Progenitor cell of endocrine pancreas (in vitro differentiated cells): ENCODE measurements at places on chromosomes 7 and 10. TPM values are rescaled to one million over a fixed set of nuclear protein-coding genes. Genes with fewer than 3 reads are reported as not detected.
A peak's percentile ranks its signal among the peaks of the same experiment; 100 is the strongest.

DNA sequence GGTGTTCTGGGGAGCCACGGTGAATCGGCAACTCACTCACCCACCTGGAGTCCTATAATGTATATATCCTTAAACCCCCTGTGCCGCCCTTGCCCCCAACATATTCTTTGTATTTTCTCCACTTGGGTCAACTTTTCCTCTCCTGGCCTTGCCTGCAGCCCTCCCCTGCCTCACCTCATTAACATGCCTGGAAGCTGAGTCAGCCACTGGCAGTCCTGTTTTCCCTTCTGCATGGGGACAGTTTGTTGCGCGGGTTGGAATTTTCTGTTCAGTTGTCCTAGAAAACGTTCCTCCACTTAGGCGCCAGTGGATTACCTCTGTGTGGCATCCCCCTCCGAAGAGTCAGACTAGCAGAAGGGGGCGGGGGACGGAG, 97.4 kb downstream of the C10orf105 start:
- H3K36me3 ChIP-seq = no peaks in the 10 kb centered on the region
- peak overlapping the region; percentile 0 for H3K4me3 ChIP-seq
- peaks cover 31% of the 10 kb centered on the region for H3K27me3 ChIP-seq
- H3K27ac ChIP-seq = peak overlapping the region; percentile 35
- peaks cover 25% of the 10 kb centered on the region for H3K4me1 ChIP-seq

GRCh38 chr10:88178758-88179157, 315.3 kb downstream of the PTEN start:
- no peak overlapping the region for H3K4me3 ChIP-seq
- no peaks in the 10 kb centered on the region for H3K36me3 ChIP-seq
- no peak overlapping the region for H3K27ac ChIP-seq
- no peak for DNase-seq

DNA sequence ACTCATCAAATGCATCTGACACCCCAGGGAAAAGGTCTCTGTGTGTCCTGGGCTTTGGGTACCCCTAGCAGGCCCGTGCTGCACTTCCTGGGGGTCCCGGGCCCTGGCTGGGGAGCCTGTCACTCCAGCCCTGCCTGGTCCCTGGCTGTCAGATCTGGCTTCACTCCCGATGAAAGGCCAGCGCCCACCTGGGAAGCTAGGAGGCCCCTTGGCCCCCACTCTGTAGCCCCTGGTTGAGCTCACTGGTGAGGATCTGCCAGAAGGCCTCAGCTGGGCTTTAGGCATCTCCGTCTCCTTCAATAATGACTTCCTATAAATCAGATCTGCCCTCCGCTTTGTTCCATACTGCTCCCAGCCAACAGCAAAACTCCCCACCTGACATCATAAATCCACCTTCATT, 64.0 kb downstream of the GOLGA7B start:
- H3K27me3 ChIP-seq = peaks cover 45% of the 10 kb centered on the region
- H3K4me3 ChIP-seq = no peak overlapping the region
- H3K27ac ChIP-seq = no peak overlapping the region
- no peak for DNase-seq
- H3K4me1 ChIP-seq = peaks cover 7% of the 10 kb centered on the region
- no peaks in the 10 kb centered on the region for H3K36me3 ChIP-seq

- H3K4me3 ChIP-seq = no peak overlapping the region
- peaks cover 5% of the 10 kb centered on the region for H3K4me1 ChIP-seq
- H3K27ac ChIP-seq = no peak overlapping the region
- H3K36me3 ChIP-seq = no peaks in the 10 kb centered on the region
- H3K27me3 ChIP-seq = no peaks in the 10 kb centered on the region
Measured at GRCh38 chr7:79292834-79293233, 160.6 kb downstream of the MAGI2 start.

- no peak overlapping the region for H3K4me3 ChIP-seq
- H3K27me3 ChIP-seq = no peaks in the 10 kb centered on the region
- no peaks in the 10 kb centered on the region for H3K36me3 ChIP-seq
- H3K27ac ChIP-seq = no peak overlapping the region
Measured at GRCh38 chr7:79175374-79175773, 278.1 kb downstream of the MAGI2 start.

- H3K27me3 ChIP-seq = no peaks in the 10 kb centered on the region
- DNase-seq = no peak
- H3K36me3 ChIP-seq = no peaks in the 10 kb centered on the region
- no peak overlapping the region for H3K27ac ChIP-seq
- peaks cover 3% of the 10 kb centered on the region for H3K4me1 ChIP-seq
- no peak overlapping the region for H3K4me3 ChIP-seq
Measured at GRCh38 chr10:94493463-94493862, 52.1 kb upstream of the HELLS start.

DNA sequence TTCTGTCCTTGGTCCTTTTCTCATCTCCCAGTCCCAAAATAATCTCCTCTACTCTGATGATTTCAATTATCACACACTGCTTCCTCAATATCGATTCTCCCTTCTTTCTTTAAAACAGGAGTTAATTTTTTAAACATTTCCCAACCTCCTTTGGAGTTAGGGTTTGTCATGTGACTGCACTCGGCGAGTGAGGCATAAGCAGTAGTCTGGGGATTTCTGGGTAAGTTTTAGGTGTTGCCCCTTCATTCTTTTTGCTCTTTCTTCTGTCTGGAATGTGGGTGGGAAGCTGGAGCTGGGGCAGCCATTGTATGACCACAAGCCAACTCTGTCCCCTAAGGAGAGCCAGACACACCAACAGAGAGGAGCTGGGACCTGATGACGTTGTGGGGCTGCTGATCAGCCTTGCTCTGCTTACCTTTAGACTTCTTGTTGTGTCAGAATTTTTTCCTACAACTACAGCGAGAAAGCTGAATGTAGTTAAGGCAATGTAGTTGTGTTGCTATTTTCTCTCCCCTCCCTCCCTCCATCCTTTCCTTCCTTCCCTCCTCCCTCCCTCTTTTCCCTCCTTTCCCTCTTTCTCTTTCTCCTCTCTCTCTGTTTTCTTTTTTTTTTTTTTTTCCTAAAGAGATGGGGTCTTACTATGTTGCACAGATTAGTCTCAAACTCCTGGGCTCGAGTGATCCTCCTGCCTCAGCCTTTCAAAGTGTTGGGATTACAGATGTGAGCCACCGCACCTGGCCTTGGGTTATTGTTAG, 6.5 kb upstream of the TSPAN14 start:
- H3K27ac ChIP-seq = no peak overlapping the region
- no peaks in the 10 kb centered on the region for H3K36me3 ChIP-seq
- H3K27me3 ChIP-seq = no peaks in the 10 kb centered on the region

GRCh38 chr7:154304740-154305700, 252.8 kb downstream of the DPP6 start:
- peak overlapping the region; percentile 88 for H3K27ac ChIP-seq
- peaks cover 9% of the 10 kb centered on the region for H3K27me3 ChIP-seq
- DNase-seq = peak; percentile 34
- H3K36me3 ChIP-seq = no peaks in the 10 kb centered on the region

GRCh38 chr10:15442056-15442455, 71.0 kb upstream of the FAM171A1 start:
- peaks cover 17% of the 10 kb centered on the region for H3K4me1 ChIP-seq
- H3K4me3 ChIP-seq = no peak overlapping the region
- no peaks in the 10 kb centered on the region for H3K36me3 ChIP-seq
- no peak for DNase-seq

DNA sequence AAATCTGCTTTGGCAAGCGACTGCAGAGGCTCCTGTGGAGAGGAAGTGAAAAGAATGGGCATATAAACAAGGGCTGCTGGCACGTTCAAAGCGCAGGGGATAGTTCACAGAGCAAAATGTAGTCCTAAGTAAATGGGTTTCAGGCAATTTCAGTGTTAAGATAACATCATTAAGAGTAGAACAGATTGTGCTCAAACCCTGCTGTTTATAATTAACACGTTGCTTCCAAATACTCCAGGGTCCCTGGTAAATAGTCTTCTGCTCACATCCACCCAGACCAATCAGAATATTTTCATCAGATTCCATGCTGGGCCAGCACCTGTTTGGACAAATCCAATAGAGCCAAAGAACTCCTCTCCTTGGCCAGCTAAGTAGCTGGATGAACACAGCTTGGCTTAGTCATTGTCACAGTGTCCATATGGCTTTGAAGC, 81.4 kb downstream of the ORC5 start:
- no peak for DNase-seq
- H3K4me3 ChIP-seq = no peak overlapping the region
- H3K27ac ChIP-seq = no peak overlapping the region
- peaks cover 2% of the 10 kb centered on the region for H3K4me1 ChIP-seq
- H3K27me3 ChIP-seq = no peaks in the 10 kb centered on the region

DNA sequence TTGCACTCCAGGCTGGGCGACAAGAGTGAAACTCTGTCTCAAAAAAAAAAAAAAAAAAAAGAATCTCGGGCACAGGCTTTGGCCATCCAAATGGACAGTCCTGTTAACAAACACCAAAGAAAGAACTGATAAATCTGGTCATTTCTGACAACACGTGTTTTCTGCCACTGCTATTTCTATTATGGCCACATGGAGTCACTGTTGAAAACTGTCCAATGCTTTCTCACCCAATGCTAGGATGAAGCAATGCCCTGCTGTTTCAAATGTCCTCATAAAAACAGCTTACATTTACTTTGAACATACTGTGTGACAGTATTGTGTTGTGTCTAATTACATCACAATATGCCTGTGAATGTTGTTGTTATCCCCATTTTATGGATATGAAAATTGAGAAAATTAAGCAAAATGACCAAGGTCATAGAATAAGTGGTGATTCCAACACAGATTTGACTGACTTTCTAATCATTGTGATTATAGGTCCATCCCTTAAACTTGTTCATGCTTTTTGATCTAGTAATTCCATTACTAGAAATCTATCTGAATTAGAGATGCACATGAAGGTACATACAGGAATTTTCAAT, 19.9 kb upstream of the MAP3K8 start:
- no peaks in the 10 kb centered on the region for H3K36me3 ChIP-seq
- H3K27me3 ChIP-seq = no peaks in the 10 kb centered on the region
- H3K4me1 ChIP-seq = peaks cover 8% of the 10 kb centered on the region
- no peak overlapping the region for H3K27ac ChIP-seq

- no peak for DNase-seq
- no peak overlapping the region for H3K4me3 ChIP-seq
- no peaks in the 10 kb centered on the region for H3K36me3 ChIP-seq
- no peaks in the 10 kb centered on the region for H3K27me3 ChIP-seq
- no peaks in the 10 kb centered on the region for H3K4me1 ChIP-seq
Measured at GRCh38 chr7:131306777-131307176, 20.9 kb upstream of the MKLN1 start.

GRCh38 chr10:123175389-123176387, 21.5 kb downstream of the BUB3 start:
- H3K4me3 ChIP-seq = no peak overlapping the region
- peaks cover 17% of the 10 kb centered on the region for H3K36me3 ChIP-seq
- H3K27ac ChIP-seq = no peak overlapping the region
- H3K27me3 ChIP-seq = no peaks in the 10 kb centered on the region
- DNase-seq = no peak

GRCh38 chr10:16689227-16689626, 128.0 kb downstream of the RSU1 start:
- no peak overlapping the region for H3K4me3 ChIP-seq
- no peaks in the 10 kb centered on the region for H3K4me1 ChIP-seq
- H3K27me3 ChIP-seq = no peaks in the 10 kb centered on the region
- no peak overlapping the region for H3K27ac ChIP-seq
- no peaks in the 10 kb centered on the region for H3K36me3 ChIP-seq
- DNase-seq = no peak

GRCh38 chr10:88314362-88314761, 268.8 kb downstream of the RNLS start:
- H3K4me3 ChIP-seq = no peak overlapping the region
- no peak overlapping the region for H3K27ac ChIP-seq
- H3K4me1 ChIP-seq = no peaks in the 10 kb centered on the region

DNA sequence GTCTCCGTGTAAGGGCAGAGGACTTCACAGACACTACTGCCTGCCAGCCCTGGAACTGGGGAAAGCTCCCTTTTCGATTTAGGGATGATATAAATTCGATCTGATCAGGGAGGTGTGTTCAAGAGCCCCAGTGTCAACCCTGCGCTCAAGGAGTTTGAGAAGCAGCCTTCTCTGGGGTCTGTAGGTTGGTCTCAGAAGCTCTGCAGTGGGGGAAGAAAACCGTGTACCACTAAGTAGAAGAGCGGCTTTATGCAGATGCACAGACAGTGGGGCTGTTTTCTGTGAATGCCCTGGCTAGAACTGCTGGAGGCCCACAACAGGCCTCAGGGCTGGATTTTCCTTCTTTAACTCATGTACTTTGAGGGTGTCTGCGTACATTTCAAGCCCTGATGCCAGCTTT, 6.3 kb upstream of the TBX20 start:
- no peaks in the 10 kb centered on the region for H3K36me3 ChIP-seq
- DNase-seq = no peak
- no peak overlapping the region for H3K4me3 ChIP-seq
- peak overlapping the region; percentile 21 for H3K27ac ChIP-seq

DNA sequence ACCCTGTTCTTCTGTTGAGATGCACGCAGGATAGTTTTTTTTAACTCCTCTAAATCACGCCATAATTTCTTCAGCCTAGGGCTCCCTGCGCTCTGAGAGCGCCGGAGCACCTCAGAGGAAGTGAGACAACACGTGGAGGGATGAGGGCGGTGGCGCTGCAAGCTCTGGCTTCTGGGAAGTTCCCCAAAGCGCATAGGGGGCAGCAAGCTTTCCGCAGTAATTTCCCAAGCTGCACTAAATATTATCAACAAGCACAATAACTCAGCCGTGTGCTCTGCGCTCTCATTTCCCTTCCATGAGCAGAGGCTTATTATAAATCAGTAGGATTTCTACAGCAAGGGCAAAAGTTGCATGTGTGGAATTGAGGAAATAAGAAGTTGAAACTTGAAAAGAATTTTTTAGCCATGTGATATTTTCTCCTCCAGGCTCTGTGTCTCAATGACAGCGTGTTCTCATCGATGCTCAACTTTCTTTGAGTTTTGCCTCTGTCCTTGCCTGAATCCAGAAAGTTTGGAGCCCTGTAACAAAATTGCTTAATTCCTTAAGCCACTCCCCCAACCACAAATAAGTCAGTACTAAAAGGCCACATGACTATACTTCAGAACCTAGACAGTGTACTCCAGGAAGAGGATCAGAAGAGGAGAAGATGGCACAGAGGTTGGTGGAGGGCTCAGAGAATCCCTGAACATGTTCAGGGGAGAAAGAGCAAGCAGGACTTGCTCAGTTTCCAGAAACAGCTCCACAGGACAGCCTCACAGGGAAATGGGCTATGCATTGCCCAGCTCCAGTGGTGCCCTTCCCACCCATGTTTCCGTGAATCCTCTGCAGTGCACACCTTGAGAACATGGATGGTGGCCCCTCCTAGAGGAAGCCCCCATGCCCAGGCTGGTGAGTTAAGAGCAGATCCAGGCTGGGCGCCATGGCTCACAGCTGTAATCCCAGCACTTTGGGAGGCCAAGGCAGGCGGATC, 221.5 kb upstream of the GHITM start:
- peaks cover 7% of the 10 kb centered on the region for H3K27me3 ChIP-seq
- no peaks in the 10 kb centered on the region for H3K36me3 ChIP-seq
- DNase-seq = no peak
- no peak overlapping the region for H3K27ac ChIP-seq

The PDGFA gene
- 81.2 and 86.2 TPM in 2 replicates for total RNA-seq

The OPN1SW gene
- total RNA-seq = not detected in 2 replicates

The RSPH10B2 gene
- 2.8 and 3.6 TPM in 2 replicates for total RNA-seq

The NEURL1 gene
- total RNA-seq = 17.6 and 21.5 TPM in 2 replicates

The C10orf62 gene
- total RNA-seq = 0.91 and 0.96 TPM in 2 replicates

The SYPL1 gene
- total RNA-seq = 52.8 and 60.3 TPM in 2 replicates

The IFIT1B gene
- total RNA-seq = not detected in 2 replicates

The LSM8 gene
- 45.8 and 49.5 TPM in 2 replicates for total RNA-seq

The GIMAP5 gene
- total RNA-seq = not detected in 2 replicates

The PRLHR gene
- total RNA-seq = 1.5 and 1.7 TPM in 2 replicates

The PROSER2 gene
- 18.8 and 19.0 TPM in 2 replicates for total RNA-seq
